ENCODE measurements at places on chromosomes 11 and 22.

DNA sequence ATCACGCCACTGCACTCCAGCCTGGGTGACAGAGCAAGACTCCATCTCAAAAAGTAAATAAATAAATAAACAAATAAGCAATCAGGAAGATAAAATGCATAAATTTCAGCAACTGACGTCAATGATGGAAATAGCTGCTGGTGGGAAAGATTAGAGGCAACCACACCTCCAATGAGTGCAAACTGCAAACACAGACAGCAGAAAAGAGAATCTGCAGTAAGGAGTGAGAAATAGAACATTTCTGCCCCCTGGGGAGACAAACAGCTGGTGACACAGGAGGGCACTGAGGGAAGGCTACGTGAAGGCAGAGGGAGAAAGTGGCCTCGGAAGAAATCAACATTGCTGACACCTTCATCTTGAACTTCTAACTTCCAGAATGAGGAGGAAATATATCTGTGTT, 6.5 kb downstream of the PI4KA start:
- DNase-seq: no peak

GRCh38 chr22:48921411-48921903, 906.2 kb downstream of the BRD1 start:
- no peak for DNase-seq

- no peak for DNase-seq
Observed at GRCh38 chr11:19929147-19929546, 216.5 kb downstream of the NAV2 start.

GRCh38 chr11:28887681-28888080, 779.5 kb downstream of the METTL15 start:
- DNase-seq: no peak

DNA sequence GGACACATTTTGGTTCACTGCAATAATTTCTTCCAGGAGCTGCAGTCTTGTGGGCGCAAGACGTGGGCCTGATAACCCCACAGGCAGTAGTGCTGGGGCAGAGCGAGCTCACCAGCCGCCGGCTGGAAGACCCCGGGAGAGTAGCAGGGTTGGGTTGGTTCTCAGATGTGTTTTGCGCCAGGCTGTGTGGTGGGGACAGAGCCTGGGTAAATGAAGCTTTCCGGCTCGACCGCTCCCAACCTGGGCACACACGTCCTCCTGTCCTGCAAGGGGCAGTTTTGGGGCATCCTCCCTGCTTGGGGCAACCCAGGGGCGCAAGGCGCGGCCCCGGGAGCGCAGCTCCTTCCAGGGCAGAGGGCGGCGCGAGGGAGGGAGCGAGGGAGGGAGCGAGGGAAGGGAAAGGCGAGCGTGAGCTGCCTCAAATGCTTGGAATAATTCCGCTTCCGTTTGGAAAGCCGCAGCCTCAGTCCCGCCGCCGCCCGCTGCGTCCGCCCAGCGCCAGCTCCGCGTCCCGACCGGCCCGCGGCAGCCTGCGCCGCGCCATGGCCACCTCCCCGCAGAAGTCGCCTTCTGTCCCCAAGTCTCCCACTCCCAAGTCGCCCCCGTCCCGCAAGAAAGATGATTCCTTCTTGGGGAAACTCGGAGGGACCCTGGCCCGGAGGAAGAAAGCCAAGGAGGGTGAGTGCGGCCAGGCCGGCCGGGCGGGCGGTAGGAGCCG, at the start of gene PARVA:
PARVA (plus strand) TSS at position 466 of the 718 bp plus-strand sequence; CDS start at position 543, 77 bp downstream.
- no peak for DNase-seq

DNA sequence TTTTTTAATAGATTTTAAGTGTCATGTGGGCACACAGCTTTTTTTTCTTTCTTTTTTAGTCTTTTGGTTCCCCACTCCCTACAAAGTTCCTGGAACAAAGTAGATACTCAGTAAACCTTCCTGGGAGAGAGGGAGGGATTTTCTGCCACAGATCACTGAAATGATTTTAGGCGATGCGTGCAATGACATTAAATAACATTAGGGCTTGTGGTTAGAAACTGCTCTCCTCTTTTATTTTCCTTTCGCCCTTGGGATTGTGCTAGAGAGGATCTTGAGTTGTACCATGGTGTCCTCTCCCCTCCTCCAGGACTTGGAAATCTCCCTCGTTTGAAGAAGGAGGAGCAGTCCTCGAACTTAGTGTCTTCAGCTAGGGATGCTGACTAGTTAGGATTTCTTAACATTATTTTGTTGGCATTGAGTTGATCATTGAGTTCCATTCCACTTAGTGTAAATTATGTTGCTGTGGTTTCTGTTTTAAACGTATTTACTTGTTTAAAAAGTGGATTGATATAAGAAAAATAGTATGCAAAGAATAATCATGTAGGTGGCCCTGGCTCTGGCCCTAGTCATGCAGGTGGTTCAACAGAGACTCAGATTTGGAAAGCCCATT, 88.4 kb downstream of the TRAF6 start:
- DNase-seq: no peak

DNA sequence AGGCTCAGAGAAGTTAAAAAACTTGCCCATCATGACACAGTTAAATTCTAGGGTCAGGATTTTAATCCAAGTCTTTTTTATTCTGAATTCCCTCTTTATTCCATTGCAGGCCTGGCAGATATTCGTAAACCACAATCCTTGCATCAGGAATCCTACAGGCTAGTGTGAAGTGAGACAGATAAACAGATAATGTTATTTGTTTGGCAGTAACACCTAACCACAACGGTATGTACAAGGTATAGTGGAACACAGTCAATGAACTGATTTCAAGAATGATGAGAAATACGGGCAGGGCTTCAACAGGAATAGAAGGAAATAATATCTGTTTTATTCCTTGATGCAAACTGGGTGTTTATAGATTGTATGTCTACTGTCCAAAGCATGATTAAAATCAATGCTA, 32.0 kb upstream of the NARS2 start:
- no peak for DNase-seq

DNA sequence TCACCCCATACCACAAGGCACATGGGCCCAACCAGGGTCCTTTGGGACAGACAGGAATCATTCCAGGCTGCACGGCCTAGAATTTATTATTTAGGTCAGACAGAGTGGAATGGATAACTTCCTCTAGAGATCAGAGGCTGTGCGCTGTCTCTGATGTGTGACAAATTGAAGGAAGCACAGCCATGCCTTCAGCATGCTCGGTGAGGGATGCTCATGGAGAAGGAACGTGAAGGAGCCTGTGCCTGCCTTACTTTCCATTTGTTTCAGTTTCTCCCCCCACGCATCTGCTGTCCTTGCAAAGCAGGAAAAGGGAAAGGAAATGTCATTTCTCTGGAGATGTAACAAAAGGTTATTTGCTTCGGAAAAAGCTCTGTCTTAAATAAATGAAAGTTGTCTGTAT, 644.1 kb downstream of the OPCML start:
- no peak for DNase-seq

DNA sequence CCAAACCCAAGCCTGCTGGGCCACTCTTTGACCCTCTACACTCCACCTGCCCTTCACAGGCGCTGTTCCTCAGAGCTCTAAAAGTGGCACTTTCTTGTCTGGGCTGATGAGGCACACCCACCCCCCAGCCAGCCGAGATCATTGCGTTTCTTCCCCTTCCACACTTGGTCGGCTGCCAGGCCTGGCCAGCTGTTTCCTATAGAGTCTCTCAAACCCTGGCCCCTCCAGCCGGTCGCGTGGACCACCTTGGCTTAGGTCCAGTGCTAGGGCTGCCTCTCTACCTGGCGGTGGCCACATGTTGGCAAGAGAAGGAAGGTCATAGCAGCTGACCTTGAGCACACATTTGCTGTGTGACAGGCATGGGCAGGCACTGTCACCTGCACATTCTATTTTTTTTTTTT, 60.6 kb downstream of the PPP6R2 start:
- no peak for DNase-seq

- no peak for DNase-seq
Observed at GRCh38 chr11:62445314-62445740, 26.5 kb downstream of the SCGB1A1 start.

GRCh38 chr11:67290801-67291200, 1.7 kb downstream of the ANKRD13D start:
- DNase-seq: no peak

- DNase-seq: no peak
Observed at GRCh38 chr11:121282386-121282785, 10.2 kb upstream of the SC5D start.

DNA sequence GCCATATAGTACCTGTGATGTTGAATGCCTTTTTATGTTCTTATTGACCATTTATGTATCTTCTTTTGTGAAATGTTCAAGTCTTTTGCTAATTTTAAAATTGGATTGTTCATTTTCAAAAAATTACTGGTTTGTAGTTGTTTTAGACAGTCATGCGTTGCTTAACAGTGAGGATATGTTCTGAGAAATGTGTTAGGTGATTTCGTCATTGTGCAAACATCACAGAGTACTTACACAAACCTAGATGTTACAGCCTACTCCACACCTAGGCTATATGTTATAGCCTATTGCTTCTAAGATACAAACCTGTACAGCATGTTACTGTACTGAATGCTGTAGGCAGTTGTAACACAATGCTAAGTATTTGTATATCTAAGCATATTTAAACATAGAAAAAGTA, 32.5 kb downstream of the PDE3B start:
- no peak for DNase-seq

DNA sequence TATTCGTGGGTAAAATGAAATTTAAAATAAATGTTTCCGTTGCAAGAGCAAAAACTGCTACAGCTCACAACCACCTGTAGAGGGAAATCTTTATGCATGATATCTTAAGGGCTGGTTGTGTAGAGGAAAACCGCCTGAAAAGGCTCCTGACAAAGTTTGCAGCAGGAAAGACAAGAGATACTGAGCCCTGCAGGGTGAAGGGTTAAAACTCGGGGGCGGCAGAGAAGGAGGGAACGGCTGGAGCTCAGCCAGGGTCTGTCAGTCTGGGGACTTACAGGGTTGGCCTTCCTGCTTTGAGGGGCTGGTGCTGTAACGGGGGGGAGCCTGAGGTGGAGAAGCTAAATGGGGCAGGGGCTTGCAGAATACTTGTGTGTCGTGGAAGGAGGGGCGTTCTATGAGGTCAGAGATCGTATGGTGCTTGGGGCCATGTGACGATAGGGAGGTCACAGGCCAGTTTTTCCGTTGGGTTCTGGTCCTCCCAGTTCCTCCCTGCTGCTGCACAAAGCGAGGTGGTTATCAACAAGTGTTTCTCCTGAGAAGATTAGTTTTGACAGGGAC, 122.9 kb upstream of the HSD17B12 start:
- DNase-seq: no peak
